ENCODE measurements at places on chromosomes 16 and 17.
A peak's percentile ranks its signal among the peaks of the same experiment; 100 is the strongest.

DNA sequence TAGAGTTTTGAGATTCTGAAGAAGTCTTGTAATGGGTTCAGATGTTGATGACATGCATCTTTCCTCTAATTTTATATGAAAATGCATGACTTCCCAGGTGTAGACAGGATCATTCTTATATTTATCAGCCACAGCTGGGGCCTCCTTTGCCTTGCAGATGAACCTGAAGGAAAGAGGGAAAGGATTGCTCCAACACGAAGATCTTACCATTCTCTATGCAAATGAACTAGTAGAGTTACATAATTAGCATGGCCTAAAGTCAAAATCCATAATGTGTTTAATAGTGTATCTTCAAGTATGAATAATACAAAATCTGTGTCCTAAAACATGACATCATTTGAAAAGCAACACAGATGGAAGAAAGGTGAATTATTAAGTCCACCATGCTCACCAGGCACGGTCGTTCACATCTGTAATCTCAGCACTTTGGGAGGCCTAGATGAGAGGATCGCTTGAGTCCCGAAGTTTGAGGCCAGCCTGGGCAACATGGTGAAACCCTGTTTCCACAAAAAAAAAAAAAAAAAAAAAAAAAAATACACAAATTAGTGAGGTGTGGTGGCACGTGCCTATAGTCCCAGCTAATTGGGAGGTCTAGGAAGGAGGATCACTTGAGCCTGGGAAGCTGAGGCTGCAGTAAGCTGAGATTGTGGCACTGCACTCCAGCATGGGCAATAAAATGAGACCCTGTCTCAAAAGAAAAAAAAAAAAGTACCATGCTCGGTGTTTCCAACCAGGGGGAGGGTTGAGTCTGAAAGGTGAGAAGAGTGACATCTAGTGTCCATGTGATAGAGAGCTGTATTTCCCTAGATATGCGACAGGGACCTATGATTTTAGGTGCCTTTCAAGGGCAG, 6.3 kb downstream of the VWA3A start:
- peak; percentile 55 for DNase-seq

DNA sequence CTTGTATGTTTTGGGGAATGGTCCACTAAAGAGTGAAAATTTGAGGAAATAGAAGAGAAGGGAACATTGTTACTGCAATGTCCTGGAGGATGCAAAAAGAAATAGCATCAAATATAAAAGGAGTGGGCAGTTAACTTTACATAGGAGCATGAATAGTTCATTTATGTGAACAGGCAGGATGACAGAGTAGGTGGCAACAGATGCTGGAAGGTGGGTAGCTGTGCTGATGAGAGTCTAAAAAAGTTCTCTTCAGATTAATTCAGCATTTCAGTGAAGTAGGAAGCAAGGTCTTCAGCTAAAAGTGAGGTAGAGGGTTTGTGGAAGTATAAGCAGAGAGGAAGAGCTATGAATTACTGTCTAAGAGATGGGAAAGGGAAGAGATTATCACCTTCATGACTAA, 276.5 kb downstream of the KIF2B start:
- no peak for DNase-seq

DNA sequence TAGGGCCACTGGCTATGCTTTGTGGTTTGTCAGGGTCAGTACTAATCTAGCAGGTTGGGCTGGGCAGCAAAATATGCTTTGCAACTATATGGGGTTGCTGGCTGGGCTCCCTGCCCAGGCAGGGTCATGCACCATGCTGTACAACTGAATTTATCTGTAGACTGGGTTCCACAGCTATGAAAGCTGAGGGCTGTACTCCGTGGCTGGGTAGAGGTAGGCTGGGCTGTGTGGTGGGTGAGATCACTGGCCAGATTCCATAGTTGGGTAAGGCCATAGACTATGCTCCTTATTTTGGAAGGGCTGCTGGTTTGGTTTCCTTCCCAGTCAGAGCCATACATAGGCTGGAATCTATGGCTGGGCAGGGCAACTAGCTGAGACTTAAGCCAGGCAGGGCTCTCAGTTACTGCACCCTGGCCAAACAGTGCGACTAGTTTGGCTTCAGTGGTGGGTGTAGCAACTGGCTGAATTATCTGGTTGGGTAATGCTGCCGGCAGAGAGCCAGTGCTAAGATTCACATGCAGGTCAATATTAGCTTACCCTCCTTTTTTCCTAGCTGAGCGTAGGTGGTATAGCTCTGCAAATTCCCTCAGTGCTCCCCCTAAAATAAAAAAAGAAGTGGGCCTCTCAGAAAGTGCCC, 769.1 kb upstream of the CDH8 start:
- DNase-seq = no peak

GRCh38 chr16:74605746-74606520, 981 bp downstream of the GLG1 start:
- no peak for DNase-seq

- DNase-seq = no peak
Observed at GRCh38 chr16:46731691-46732555, 16.2 kb downstream of the MYLK3 start.

- no peak for DNase-seq
Observed at GRCh38 chr16:84631886-84632285, 14.0 kb upstream of the COTL1 start.

DNA sequence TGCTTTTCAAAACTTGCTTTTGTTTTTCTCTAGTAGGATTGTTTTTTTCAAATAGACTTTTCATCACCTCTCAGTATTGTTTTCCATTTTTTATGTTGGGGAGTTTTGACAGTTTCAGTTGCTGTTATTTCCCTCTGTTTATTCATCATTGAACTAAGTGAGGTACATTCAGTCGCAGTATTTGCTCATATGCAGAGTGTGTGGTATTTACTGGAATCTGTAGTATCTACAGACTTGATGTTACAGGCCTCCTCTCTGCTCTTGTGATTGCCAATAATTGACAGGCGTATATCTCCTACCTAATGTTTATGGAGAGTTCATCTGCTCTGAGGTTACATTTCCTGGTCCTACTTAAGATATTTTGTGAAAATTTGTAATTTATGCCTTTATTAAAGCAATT, 49.6 kb downstream of the COX10 start:
- no peak for DNase-seq

- DNase-seq = no peak
Observed at GRCh38 chr17:45743626-45744326, 40.3 kb upstream of the CRHR1 start.

DNA sequence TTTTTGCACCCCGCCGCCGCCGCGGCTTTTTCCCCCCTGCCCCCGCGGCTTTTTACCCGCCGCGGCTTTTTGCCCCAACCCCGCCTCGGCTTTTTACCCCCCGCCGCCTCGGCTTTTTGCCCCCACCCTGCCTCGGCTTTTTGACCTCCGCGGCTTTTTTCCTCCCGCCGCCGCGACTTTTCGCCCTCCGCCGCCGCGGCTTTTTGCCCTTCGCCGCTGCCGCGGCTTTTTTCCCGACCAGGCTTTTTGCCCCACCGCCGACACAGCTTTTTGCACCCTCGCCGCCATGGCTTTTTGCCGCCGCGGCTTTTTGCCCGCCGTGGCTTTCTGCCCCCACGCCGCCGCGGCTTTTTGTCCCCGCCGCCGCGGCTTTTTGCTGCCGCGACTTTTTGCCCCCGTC, 137.0 kb upstream of the TP53TG3D start:
- no peak for DNase-seq

DNA sequence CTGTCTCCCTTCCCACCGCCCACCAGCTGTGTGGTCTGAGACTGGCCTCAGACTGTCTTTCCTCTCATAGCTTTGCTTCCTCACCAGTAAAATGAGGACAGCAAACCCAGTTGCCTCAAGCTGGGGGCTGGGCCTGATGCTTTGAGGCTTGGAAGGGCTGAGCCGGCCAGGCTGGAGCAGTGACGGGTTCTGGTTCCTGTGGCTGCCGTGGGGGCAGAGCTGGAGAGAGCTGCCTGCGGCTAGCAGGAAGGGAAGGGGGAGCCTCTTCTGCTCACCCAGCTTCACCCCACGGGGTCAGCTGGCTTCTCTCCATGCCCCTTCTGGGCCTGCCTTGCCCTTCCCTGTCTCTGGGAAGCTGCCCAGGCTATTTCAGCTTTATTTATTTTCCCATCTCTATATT, 23.7 kb downstream of the LASP1 start:
- no peak for DNase-seq

DNA sequence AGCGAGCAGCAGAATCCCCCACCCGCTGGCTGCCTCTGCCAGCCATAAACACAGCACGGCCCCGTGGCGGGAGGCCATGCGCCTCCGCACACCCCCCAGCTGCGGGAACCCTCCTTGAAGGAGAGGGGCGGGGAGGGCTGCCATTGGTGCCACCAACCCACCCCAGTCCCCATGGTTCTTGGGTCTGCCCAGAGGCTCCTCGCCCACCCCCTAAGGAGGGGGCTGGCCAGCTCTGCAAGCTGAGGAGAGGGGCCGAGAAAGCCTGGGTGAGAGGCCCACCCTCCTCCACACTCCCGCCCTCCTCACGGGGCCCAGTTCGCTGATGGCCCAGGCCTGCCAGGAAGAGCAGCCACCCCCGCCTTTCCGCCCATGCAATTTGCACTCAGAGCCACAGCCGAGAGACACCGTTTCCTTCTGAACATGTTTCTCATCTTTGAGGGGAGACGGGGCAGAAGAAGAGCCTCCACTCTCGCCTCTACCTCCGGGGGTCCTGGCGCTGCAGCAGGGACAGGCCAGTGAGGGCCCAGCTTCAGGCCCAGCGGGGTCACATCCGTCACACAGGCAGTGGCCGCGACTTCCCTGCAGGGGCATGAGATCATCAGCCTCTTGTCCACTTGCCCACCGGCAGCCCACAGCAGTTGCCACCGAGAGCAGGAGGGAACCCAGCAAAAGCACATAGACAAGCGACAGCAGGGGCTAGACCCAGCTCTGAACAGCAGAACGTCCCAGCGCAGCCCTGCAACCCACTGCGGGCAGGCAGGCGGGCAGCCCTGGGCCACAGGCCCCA, 23.0 kb downstream of the KATNB1 start:
- DNase-seq = no peak

All from epithelial cell of esophagus (primary cell).